Immature natural killer cell (primary cell): ENCODE measurements at places on chromosomes 13 and 19. TPM values are rescaled to one million over a fixed set of nuclear protein-coding genes. Genes with fewer than 3 reads are reported as not detected.

- H3K4me1 ChIP-seq, result peaks cover 30% of the 10 kb centered on the region
- no peak overlapping the region for H3K27ac ChIP-seq
- H3K36me3 ChIP-seq, result no peaks in the 10 kb centered on the region
- H3K4me3 ChIP-seq, result peak overlapping the region; percentile 84
- DNase-seq, result no peak
Measured at GRCh38 chr19:11420429-11421370, 1.6 kb upstream of the RGL3 start.

DNA sequence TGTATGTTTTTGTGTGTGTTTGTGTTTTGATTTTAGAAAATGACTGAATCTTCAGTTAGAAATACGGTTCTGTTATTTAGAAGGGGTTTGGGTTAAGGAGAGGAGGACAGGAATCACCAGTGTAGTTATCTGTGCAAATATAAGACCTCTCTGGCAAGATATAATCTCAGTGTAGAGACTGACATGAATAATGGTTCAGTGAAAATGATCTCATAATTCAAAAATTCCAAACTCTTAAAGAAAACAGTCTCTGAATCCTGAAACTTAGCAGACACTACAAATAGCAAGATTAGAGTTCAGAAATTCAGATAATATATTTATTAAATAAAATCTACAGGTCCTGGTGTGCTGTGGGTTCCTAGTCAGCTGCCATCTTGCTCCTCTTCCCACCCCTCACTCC is 73.5 kb downstream of the PDS5B start:
- no peak for DNase-seq
- peaks cover 16% of the 10 kb centered on the region for H3K4me1 ChIP-seq
- peaks cover 2% of the 10 kb centered on the region for H3K27me3 ChIP-seq
- peaks cover 14% of the 10 kb centered on the region for H3K36me3 ChIP-seq
- no peak overlapping the region for H3K27ac ChIP-seq

DNA sequence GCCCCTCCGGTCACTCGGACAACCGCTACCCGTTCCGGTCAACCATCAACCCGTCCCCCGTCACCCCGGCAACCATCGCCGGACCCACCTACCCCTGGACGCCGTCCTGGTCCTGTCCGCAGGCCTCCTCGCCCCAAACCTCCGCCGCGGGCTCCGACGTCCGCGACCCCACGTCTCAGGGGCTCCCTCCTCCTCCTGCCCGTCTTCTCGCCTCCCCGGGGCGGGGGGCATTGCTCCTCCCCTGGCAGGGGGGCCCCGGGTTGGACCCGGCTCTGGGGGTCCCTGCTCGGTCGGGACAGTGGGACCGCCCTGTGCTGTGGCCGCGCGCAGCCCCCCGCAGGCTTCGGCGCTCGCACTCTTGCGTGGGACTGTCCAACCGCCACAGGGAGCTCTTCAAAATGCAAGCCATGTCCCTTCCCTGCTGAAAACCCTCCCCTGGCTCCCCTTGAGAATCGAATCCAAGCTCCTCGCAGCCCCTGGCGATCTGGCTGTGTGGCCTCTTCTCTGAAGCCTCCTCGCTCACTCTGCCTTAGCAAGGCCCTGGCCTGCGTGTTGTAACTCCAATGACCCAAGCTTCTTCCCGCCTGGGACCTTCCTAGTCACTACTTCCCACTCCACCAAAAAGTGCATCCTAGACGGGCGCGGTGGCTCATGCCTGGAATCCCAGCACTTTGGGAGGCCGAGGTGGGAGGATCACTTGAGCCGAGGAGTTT is 8.4 kb downstream of the EPHX3 start:
- H3K27me3 ChIP-seq, result peaks cover 12% of the 10 kb centered on the region
- DNase-seq, result no peak
- H3K36me3 ChIP-seq, result no peaks in the 10 kb centered on the region
- peaks cover 19% of the 10 kb centered on the region for H3K4me1 ChIP-seq
- H3K4me3 ChIP-seq, result peak overlapping the region; percentile 85

GRCh38 chr13:87459419-87459818 is 211.8 kb upstream of the SLITRK5 start:
- no peaks in the 10 kb centered on the region for H3K36me3 ChIP-seq
- no peaks in the 10 kb centered on the region for H3K27me3 ChIP-seq
- H3K4me3 ChIP-seq, result no peak overlapping the region
- no peaks in the 10 kb centered on the region for H3K4me1 ChIP-seq

DNA sequence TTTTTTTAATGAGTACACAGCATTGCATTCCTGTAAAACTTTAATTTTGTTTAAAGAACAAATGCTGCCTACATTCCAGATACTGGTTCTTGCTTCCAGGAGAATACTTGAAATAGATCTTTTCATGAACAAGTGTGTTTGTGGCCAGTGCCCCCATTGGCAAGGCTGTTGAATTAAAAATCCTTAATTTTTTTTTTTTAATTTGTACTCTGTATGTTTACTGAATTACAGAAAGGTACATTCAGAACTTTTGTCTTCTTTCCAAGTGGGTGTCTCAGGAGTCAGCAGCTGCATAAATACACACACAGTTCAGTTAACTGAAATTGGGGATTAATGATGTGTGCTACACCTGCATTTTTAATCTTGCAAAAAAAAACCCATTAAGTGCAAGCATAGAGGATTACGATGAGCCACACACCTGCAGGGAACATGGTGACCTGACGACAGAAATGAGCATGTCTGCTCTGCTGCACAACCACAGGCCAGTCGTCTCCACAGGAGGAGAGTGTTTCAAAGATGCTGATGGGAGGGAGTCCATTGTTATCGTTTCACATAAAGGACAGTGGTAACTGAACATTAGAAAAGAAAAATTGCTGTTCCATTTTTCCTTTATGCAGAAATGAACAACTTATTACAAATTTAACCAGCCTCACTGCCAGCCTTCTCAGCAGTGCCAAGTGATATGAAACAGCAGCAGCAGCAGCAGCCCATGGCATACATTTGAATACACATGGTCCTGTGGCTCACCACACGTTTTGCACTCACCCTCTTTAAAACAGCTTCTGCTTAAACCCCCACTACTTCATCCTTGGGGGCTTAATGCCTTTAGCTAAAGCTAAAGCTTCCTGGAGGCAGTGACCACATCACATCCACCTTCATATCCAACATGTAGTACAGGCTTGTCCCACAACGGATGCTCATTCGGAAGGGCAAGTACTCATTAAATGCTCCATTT is 72.3 kb upstream of the RFC3 start:
- H3K27me3 ChIP-seq, result peaks cover 4% of the 10 kb centered on the region
- no peak for DNase-seq
- peaks cover 30% of the 10 kb centered on the region for H3K4me1 ChIP-seq
- no peak overlapping the region for H3K27ac ChIP-seq
- no peaks in the 10 kb centered on the region for H3K36me3 ChIP-seq

- no peaks in the 10 kb centered on the region for H3K27me3 ChIP-seq
- H3K4me3 ChIP-seq, result no peak overlapping the region
- DNase-seq, result no peak
- H3K4me1 ChIP-seq, result no peaks in the 10 kb centered on the region
- H3K27ac ChIP-seq, result no peak overlapping the region
Measured at GRCh38 chr13:86298725-86299124, 499.5 kb upstream of the SLITRK6 start.

GRCh38 chr13:81394640-81395039 is 1053.7 kb upstream of the SPRY2 start:
- H3K27ac ChIP-seq, result no peak overlapping the region
- H3K4me1 ChIP-seq, result no peaks in the 10 kb centered on the region
- H3K4me3 ChIP-seq, result no peak overlapping the region
- peaks cover 1% of the 10 kb centered on the region for H3K27me3 ChIP-seq
- DNase-seq, result no peak

The DAND5 gene
- polyA plus RNA-seq, result not detected

The SMIM17 gene
- polyA plus RNA-seq, result not detected

GRCh38 chr13:33610438-33611120 is 207.4 kb upstream of the RFC3 start:
- DNase-seq, result peak; percentile 33
- H3K4me1 ChIP-seq, result no peaks in the 10 kb centered on the region
- peaks cover 9% of the 10 kb centered on the region for H3K27me3 ChIP-seq
- no peak overlapping the region for H3K27ac ChIP-seq
- no peaks in the 10 kb centered on the region for H3K36me3 ChIP-seq

The SULT2B1 gene
- polyA plus RNA-seq, result not detected

DNA sequence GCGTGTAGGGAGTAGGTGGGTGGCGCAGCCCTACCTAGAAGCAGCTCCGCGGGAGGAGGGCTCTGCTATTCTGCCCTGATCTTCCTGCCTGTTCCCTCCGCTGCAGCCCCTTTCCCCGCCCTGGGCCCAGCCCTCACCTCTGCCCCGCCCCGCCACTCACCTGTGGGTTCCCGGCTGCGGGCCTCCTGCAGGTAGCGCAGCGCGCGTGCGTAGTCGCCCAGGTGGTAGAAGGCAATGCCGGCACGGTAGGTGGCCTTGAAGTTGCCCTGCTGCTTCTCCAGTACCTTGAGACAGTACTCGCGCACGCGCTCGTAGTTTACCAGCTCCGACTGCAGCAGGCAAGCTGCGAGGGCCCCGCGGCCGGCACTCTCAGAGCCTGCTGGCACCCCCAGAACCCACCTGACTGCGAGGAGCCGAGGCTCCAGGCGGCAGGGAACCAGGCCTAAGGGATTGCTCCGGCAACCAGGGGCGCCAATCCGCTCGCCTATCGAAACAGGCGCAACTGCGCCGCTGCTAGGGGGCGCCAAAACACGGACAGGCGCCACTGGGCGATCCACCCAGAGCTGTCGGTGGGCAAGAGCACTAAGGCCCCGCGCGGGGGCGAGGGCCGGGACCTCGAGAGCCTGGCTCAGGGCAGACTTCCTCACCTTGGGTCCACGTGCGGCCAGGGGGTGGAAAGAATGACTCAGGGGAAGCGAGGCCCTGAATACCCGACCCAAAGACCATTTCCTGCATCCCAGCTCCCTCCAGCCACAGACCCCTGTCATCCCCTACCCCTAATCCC is 965 bp downstream of the TTC9B start:
- H3K36me3 ChIP-seq, result peaks cover 4% of the 10 kb centered on the region
- peaks cover 15% of the 10 kb centered on the region for H3K27me3 ChIP-seq
- no peak for DNase-seq
- no peak overlapping the region for H3K4me3 ChIP-seq

- peaks cover 5% of the 10 kb centered on the region for H3K36me3 ChIP-seq
- no peak overlapping the region for H3K27ac ChIP-seq
- peaks cover 2% of the 10 kb centered on the region for H3K27me3 ChIP-seq
- H3K4me3 ChIP-seq, result no peak overlapping the region
Measured at GRCh38 chr13:58619396-58620113, 988.0 kb downstream of the PCDH17 start.

- peaks cover 34% of the 10 kb centered on the region for H3K27me3 ChIP-seq
- no peak for DNase-seq
- no peak overlapping the region for H3K27ac ChIP-seq
- H3K36me3 ChIP-seq, result peaks cover 8% of the 10 kb centered on the region
- H3K4me1 ChIP-seq, result no peaks in the 10 kb centered on the region
Measured at GRCh38 chr13:83878691-83879430, 3.4 kb downstream of the SLITRK1 start.

The MUC16 gene
- polyA plus RNA-seq, result not detected

The LILRA5 gene
- 0.28 TPM for polyA plus RNA-seq

The SUPT20H gene
- 40.3 TPM for polyA plus RNA-seq

DNA sequence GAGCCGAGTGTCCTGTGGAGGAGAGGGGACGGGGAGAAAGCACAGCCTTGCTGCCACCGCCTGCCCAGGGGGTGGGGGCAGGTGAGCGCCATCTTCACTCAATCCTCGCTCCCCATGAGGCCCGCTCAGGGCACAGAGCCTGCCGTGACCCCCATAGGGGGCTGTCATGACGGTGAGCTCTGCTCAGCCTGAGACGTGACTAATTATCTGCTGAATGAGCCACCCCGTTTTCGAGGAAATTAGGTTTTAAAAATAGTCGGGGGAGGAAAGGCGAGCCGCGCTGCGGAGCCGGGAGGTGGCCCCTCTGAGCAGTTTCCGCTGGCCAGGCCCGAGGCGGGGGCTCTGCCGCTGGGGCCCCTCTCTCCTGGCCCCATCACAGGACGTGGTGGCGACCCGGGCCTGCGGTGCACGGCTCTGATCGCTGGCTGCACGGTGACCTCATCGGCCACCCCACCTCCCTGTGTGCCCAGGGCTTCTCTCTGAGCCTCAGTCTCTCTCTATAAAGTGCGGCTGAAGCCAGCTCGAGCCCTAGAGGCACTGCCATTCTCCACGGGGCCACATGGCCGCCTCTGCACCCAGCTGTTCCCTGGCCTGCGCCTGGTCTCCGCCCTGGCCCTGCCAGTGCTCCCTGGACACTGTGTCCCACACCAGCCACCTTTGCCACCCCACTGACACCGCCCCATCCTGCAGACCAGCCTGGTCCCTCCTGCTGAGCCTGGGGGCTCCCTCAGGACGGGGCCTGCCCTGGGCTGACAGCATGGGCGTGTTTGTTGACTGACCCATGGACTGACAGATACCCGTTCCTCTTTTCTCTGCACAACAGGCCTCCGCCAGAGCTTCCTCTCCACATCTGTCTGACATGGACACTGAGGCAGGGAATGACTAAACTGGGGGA is 28.3 kb downstream of the PIP5K1C start:
- DNase-seq, result peak; percentile 58
- peaks cover 33% of the 10 kb centered on the region for H3K4me1 ChIP-seq
- H3K36me3 ChIP-seq, result no peaks in the 10 kb centered on the region
- peak overlapping the region; percentile 89 for H3K27ac ChIP-seq

DNA sequence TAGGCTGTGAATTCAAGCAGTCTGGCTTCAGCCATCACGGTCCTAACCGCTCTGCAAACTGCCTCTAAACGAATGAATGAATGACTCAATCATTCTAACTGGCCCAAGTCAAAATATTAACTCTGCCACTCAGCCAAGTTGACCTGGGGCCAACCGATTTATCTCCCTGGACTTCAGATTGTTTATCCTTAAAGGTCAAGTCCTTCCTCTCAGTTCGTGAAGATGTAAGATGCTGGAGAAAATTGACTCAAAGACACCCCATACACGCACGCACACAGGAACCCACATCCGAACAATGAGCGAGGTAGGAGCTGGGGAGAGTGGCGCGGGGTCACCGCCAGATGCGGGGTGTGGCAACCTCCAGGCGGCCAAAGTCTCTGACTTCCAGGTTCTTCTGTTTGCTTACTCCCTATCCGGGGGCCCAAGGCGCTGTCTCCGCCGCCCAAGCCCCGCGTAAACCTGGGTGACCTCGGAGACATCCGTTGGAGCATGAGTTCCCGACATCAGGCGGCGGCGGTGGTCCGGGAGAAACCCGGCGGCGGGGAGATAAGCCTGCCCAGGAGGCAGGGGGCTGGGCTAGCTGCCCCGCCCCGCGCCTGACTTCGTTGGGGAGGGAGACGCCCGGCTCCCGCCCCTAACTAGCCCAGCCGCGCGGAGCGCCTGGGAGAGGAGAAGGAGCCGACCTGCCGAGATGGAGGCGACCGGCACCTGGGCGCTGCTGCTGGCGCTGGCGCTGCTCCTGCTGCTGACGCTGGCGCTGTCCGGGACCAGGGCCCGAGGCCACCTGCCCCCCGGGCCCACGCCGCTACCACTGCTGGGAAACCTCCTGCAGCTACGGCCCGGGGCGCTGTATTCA is at the start of gene CYP2S1:
TSS of gene CYP2S1 (plus strand) at position 646 of the 856 bp plus-strand sequence. CDS start at position 692, 46 bp downstream.
- no peaks in the 10 kb centered on the region for H3K4me1 ChIP-seq
- H3K27me3 ChIP-seq, result peaks cover 9% of the 10 kb centered on the region
- no peak within 1 kb of the TSS for H3K27ac ChIP-seq
- H3K36me3 ChIP-seq, result no peaks in the 10 kb centered on the region
- no peak within 1 kb of the TSS for H3K4me3 ChIP-seq

GRCh38 chr13:103960001-103960400 is 893.8 kb upstream of the SLC10A2 start:
- no peak overlapping the region for H3K27ac ChIP-seq
- no peak overlapping the region for H3K4me3 ChIP-seq
- no peaks in the 10 kb centered on the region for H3K4me1 ChIP-seq
- H3K36me3 ChIP-seq, result no peaks in the 10 kb centered on the region
- DNase-seq, result no peak
